ENCODE measurements at places on chromosomes 1 and 21.

GRCh38 chr1:48671578-48671977 is 105.1 kb downstream of the BEND5 start:
- DNase-seq = no peak

DNA sequence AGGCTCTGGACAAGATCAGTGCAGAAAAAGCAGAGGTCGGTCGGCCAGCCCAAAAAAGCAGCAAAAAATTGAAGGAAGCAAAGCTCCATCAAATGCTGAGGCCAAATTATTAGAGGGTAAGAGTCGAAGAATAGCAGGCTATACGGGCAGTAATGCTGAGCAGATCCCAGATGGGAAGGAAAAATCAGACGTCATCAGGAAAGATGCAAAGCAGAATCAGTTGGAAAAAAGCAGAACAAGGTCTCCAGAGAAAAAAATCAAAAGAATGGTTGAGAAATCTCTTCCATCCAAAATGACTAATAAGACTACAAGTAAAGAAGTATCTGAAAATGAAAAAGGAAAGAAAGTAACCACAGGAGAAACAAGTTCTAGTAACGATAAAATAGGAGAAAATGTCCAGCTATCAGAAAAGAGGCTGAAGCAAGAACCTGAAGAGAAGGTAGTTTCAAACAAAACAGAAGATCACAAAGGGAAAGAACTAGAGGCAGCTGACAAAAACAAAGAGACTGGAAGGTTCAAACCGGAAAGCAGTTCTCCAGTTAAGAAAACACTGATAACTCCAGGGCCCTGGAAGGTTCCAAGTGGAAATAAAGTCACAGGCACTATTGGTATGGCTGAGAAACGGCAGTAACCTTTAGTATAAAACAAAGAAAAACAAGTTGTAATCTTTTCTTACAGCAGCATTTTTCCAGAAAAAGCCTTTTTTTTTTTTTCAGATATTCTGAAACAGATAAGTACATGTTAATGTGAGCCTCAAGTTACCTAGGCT is 75.7 kb downstream of the PHTF1 start:
- no peak for DNase-seq

- DNase-seq = no peak
Measured at GRCh38 chr21:45874716-45875415, 106.7 kb upstream of the COL6A1 start.

GRCh38 chr1:240031414-240031813 is 60.3 kb upstream of the FMN2 start:
- DNase-seq = no peak

DNA sequence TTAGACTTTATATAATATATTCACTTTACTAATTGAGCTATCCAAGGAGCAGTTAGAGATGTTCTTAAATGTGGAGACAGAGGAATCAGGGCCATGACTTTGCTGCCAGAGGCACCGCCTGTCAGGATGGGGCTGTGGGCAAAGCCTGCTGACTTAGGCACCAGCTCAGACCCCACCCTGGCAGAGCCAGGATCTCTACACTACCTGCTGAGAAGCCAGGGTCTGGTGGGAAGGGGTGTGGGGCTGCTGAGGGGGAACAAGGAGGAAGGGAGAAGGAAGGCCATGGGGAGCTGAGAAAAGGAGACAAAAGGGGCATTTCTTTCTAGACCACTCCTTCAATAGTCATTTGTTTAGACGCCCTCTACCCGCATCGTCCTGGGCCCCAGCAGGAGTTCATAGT is 104.8 kb downstream of the TMEM53 start:
- no peak for DNase-seq

- DNase-seq = no peak
Measured at GRCh38 chr1:66211521-66211920, 322.4 kb upstream of the SGIP1 start.

- DNase-seq = no peak
Measured at GRCh38 chr1:36922593-36923426, 111.5 kb downstream of the GRIK3 start.

- no peak for DNase-seq
Measured at GRCh38 chr1:160774886-160775719, 20.9 kb upstream of the LY9 start.

DNA sequence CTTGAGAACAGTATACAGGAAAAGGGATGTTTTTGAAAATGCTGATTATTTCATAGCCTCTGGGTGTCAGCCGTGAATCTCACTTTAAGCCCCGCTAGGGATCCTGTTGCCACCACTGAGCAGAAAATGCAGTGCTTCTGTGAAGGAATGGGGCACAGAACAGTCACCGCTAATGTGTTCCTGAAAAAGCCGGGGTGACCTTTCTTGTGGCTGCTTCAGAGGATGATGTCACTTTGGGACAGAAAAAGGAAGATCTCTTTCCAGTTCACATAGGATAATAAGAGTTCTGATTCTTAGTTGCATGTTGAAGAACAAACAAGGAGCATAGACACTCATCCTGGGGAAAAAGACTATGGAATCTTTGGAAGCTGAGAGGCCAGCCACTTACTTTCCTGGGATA is 349.6 kb downstream of the DISC1 start:
- DNase-seq = no peak

DNA sequence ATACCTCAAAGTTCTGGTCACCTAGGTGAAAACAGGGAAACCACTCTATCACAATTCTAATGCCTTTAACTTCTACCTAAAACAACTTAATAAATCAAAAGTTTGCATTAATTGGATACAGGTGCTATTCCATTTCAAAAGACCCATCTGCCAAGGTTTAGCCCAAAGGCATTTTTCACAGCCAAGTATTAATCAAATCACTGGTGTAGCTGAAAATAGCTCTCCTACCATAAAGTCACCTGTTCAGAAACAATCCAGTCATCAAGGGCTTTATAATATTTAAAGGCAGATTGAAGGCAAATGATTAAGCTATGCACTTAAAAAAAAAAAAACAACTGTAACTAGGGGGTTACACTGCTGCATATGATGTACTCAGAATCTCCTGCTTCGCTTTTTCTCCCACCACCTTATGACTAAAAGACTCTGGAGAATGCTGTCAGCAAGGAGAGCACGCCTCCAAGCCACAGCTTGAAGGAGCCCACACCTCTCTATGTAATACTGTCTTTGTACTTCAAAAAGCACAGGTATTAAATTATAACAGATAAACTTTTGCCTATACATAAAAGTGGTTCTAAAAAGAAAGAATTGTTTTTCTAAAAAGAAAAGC is 20.5 kb downstream of the KIAA0319L start:
- no peak for DNase-seq

DNA sequence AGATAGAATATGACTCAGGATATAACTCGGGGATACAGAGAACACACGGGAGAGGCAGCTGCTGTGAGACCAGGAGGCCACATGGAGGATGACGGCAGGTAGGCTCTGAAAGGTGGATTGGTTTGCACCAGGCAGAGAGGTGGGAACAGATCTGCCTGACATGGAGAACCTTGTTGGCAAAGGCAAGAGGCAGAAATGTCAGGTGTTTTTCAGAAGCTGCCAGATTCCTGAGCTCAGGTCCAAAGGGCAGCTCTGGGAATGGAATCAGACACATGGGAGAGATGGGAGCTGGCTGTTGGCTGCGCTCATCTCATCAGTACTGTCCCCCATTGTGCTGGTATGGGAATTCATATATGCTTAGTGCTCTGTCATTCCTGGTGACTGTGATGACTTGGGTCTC is 19.2 kb downstream of the SYT6 start:
- DNase-seq = no peak

- DNase-seq = no peak
Measured at GRCh38 chr21:44766818-44767354, 34.7 kb downstream of the UBE2G2 start.

Data from stimulated activated CD8-positive, alpha-beta memory T cell treated with anti-CD3 and anti-CD28 coated beads, Interleukin-12 subunit alpha, Interleukin-12 subunit beta, amount 100 ng/mL, for 1 hour (primary cell).